ENCODE measurements at places on chromosomes 7 and 10. TPM values are rescaled to one million over a fixed set of nuclear protein-coding genes. Genes with fewer than 3 reads are reported as not detected.

Gene SEMA3D
- polyA plus RNA-seq, result 1.7 TPM

Gene CHN2
- 9.2 TPM for polyA plus RNA-seq

GRCh38 chr7:48140001-48140681 is 31.1 kb upstream of the ABCA13 start:
- no peaks in the 10 kb centered on the region for H3K4me1 ChIP-seq
- no peak overlapping the region for H3K27ac ChIP-seq
- H3K36me3 ChIP-seq, result peaks cover 4% of the 10 kb centered on the region
- no peak for DNase-seq

- H3K36me3 ChIP-seq, result peaks cover 13% of the 10 kb centered on the region
- no peak for DNase-seq
- H3K27me3 ChIP-seq, result no peaks in the 10 kb centered on the region
- H3K4me1 ChIP-seq, result no peaks in the 10 kb centered on the region
- no peak overlapping the region for H3K27ac ChIP-seq
- H3K4me3 ChIP-seq, result no peak overlapping the region
These were observed 17.6 kb downstream of the ARMH3 start for GRCh38 chr10:102038410-102038809.

GRCh38 chr7:44497155-44498027 is 6.9 kb upstream of the NUDCD3 start:
- H3K27ac ChIP-seq, result no peak overlapping the region
- no peaks in the 10 kb centered on the region for H3K36me3 ChIP-seq
- DNase-seq, result no peak
- H3K4me1 ChIP-seq, result no peaks in the 10 kb centered on the region
- no peaks in the 10 kb centered on the region for H3K27me3 ChIP-seq

DNA sequence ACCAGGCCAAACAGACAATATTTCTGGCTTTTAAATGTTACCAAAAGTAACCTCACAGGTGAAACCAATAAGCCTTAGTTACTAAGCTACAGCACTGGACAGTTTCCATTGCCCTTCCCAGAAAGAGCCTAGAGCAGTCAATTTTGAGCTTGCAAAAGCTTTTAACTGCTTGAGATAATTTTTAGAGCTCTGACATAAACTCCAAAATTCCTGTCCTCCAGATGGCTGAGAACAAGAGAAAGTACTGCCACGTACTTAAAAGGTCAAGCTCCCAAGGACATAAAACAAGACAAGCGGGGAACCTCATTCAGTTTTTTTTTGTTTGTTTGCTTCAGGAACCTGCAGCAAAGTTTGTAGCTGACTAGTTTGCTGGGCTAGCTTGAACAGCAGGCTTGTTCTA is 54.1 kb downstream of the BBS9 start:
- H3K36me3 ChIP-seq, result no peaks in the 10 kb centered on the region
- no peak overlapping the region for H3K4me3 ChIP-seq
- no peak overlapping the region for H3K27ac ChIP-seq
- no peaks in the 10 kb centered on the region for H3K27me3 ChIP-seq
- DNase-seq, result no peak
- no peaks in the 10 kb centered on the region for H3K4me1 ChIP-seq

GRCh38 chr7:95684037-95684436 is 87.7 kb upstream of the PDK4 start:
- H3K4me3 ChIP-seq, result no peak overlapping the region
- H3K27ac ChIP-seq, result no peak overlapping the region
- no peaks in the 10 kb centered on the region for H3K36me3 ChIP-seq
- no peaks in the 10 kb centered on the region for H3K27me3 ChIP-seq

- no peak overlapping the region for H3K27ac ChIP-seq
- H3K36me3 ChIP-seq, result no peaks in the 10 kb centered on the region
- H3K4me3 ChIP-seq, result no peak overlapping the region
- no peaks in the 10 kb centered on the region for H3K4me1 ChIP-seq
These were observed 671.1 kb upstream of the CELF2 start for GRCh38 chr10:10346390-10347150.
